CD4-positive, alpha-beta T cell (primary cell): ENCODE measurements at places on chromosomes 7 and 10.

GRCh38 chr7:150374472-150374871, 4.7 kb upstream of the ZNF775 start:
- DNase-seq: no peak

DNA sequence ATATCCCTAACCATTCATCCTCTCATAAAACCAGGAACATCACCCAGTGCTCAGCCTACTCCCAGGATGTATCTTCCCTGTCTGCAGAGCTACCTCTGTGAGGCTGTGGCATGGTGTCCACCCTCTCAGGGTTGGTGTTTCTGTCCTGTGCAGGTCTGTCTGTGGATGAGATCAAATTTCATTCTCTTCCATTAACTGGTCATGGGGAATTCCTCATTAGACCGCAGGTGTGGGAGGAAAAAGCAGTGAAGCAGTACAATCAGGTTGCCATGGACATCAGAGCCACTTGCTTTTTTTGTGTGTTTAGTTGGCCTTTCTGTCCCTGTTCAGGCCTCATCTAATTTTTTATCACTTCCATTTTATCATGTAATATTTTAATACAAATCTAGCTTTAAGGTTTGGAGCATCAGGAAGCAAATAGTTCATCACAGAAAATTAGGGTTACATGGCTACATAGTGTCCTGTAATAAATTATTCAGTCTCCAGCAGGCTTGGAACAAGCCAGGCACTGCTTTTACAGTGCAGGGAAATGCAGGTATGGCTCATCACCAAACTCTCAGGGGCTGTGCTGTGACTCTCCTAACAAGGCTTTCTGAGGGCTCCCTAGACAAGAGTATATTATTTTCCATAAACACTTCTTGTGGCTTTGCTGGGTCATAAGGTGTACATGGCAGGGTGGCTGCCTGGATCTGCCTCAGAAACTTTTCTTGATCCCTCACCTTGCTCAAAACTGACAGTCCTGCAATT, 594.9 kb upstream of the IGFBP3 start:
- DNase-seq: no peak

GRCh38 chr7:100692578-100692961, 1.5 kb downstream of the GIGYF1 start:
- no peak for DNase-seq

DNA sequence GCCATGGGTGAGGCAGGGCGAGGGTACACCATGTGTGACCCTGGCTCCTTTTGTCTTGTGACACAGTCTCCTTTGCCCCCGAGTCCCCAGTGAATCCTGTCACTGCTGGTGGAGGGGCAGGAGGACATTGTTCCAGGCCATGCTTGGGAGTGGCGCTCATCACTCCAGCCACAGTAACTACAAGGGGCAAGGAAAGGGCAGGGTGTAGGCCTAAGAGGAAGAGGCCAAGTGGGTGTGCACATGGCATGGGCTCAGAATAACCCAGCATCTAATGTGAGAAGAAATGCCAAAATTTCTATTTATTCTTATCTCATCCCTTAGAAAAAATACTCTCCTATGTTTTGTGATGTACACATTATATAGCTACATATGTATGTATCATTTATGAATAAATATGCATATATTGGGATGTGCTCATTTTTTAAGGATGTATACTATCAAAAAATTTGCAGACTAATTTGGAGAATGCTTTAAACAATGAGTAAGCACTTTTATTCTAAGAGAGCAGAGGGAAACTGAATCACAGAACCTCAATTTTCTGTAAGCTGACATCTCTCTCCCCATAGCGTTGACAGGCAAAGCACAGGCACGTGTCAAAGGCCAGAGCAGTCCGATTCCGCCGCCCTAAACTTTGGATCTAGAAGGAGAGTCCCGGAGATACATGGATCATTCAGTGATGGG, 36.9 kb downstream of the RNF32 start:
- no peak for DNase-seq

- DNase-seq: no peak
These were observed 24.1 kb downstream of the KAZALD1 start for GRCh38 chr10:101085846-101086245.

- DNase-seq: no peak
These were observed 20.5 kb downstream of the ASNS start for GRCh38 chr7:97851683-97852082.

GRCh38 chr7:2331707-2332106, 17.5 kb upstream of the SNX8 start:
- no peak for DNase-seq

DNA sequence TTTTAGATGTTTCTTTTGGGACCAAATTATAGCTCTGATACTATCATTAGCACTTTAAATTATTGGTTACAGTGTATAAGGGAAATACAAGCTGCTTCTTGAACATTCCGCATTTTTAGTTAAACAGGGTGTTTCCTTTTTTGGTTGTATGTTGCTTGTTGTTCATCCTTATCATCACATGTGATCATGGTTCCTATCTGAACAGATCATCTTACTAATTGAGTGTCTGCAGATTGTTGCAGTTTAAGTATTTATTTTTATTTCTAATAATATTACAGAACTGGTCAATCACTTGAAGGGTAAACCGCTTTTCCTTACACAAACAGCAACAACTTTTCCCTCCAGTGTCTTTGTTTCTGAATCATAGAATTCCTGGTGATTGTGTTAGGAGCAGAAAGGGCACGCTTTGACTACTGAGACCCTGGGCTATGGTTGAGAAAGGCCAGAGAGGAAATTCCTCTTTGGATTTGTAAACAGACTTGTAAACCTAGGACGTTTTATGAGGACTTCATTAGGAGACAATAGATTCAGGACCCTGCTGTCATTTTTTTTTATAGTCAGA, 37.2 kb downstream of the CHN2 start:
- DNase-seq: no peak

DNA sequence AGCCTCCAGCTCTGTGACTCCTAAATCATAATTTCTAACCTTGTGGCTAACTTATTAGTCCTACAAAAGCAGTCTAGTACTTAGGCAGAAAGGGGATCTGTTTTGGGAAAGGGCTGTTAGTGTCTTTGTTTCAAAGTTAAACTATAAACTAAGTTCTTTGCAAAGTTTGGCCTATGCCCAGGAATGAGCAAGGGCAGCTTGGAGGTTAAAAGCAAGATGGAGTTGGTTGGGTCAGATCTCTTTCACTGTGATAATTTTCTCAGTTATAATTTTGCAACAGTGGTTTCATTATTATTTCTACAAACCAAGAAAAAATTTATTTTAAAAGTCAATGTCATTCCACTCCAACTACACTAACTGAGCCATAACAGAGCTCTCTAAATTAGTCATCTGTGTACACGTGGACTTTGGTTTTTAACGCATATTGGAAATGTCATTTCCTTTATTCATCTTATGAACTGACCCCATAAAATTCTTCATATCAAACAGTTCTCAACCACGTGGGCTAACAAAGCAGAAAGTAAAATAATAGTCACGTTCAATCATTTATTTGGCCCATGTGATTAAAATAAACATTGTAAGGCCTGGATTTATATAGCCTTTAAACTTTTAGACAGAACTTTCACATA, 143.2 kb upstream of the C7orf33 start:
- no peak for DNase-seq

DNA sequence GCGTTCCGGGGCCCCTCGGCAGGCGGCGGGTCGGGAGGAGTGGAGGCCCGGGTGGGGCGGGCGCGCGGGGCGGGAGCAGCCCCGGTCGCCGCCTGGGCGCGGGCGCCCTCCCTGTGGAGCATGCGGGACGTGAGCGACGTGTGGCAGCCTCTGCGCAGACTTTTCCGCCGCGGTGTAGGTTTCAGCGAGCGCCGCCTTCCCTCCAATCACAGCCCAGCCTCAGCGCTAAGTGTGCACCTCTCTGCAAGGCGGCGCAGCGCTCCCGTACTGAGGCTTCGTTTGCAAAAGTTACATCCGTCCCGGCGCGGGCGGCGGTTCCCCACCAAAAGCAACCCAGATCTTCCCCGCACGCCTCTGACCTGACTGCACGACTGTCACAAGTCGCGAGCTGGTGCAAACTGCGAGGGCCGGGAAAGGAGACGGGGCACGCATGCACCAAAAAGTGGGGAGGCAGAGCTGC, 1.2 kb upstream of the PFKFB3 start:
- DNase-seq: peak; percentile 80

DNA sequence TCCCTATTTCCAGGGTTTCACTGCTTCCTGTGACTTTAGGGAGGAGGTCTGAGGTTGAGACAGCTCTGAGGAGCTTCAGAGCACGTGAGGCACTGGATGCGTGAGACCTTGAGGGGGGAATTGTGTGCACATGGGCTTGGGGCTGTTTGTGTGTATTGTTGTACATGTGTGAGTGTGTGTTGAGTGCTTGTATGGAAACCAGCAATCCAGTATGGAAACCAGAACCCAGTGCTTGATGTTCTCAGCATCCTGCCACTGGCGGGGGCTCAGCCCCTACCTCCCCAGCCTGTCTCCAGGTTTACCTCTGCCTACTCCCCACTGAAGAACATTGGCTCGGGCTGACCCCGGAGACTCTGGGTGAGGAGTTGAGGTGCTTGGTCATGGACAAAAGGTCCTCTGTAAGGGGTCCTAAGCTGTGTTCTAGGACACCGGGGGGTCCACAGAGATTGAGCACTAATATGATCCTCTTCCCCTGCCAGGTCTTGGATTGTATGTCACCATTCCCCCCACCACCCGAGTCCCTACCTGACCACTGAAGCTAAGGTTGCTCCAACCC, 20.8 kb downstream of the SFTPD start:
- no peak for DNase-seq

DNA sequence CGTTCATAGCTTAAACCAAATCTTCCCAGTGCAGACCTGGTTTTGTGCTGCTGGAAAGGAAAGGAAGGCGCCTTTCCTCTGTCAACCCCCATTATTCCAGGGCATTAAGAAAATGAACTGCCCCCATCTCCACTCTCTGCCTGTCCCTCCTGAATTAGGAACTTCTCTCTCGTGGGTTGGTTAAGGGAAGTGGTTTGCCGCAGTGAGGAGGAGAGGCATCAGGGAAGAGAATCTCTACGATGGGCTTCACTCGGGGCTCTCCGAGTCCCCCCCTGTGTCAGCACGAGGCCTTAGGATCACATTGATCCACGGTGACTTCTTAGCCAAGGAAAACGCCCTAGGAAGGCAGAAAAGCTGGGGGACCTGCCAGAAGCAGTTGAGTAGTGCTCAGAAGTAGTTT, 53.9 kb upstream of the LYZL2 start:
- no peak for DNase-seq

GRCh38 chr10:76937181-76937600, 700.4 kb downstream of the KCNMA1 start:
- no peak for DNase-seq

DNA sequence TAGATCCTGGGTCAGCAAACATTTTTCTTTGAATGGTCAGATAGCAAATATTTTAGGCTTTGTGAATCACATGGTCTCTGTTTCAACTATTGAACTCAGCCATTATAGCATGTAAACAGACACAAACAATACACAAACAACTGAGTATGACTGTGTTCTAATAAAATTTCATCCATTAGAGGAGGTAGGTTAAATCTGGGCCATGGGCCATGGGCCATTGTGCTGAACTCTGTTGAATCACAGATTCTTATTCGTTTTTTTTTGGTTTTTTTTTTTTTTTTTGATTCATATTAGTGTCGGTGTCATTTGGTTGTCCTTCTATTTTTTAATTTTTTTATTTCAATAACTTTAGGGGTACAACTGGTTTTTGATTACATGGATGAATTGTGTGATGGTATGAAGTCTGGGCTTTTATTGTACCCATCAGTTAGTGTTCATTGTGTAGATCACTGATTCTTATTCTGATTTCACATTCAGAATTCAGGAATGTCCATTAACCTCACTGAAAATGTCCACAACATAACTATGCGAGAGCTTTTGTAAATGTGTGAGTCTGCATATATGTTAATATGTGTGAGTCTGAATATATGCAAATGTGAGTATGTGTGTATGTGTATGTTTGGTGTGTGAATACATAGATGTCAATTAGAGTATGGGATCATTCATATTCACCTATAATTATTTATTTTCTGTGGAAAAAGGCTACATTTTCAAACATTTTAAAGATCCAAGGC, 443.7 kb upstream of the GRM3 start:
- DNase-seq: no peak

- DNase-seq: no peak
These were observed 63.3 kb upstream of the THSD7A start for GRCh38 chr7:11895337-11895736.

GRCh38 chr7:3425087-3425486, 124.0 kb downstream of the SDK1 start:
- DNase-seq: no peak

DNA sequence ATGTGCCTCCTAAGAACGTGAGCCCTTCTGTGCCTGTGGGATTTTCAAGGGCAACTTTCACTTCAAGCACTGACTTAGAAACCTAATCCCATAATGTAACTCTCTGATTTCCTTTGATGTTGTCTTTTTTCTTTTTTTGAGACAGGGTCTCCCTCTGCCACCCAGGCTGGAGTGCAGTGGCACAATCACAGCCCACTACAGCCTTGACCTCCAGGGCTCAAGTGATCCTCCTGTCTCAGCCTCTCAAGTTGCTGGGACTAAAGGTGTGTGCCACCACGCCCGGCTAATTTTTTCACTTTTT, 64.4 kb upstream of the GSDME start:
- no peak for DNase-seq

GRCh38 chr7:92723943-92724342, 112.4 kb downstream of the CDK6 start:
- DNase-seq: no peak

- DNase-seq: no peak
These were observed 100.8 kb downstream of the EBF3 start for GRCh38 chr10:129863201-129863663.

GRCh38 chr7:44375236-44375699, 49.9 kb upstream of the CAMK2B start:
- DNase-seq: no peak

DNA sequence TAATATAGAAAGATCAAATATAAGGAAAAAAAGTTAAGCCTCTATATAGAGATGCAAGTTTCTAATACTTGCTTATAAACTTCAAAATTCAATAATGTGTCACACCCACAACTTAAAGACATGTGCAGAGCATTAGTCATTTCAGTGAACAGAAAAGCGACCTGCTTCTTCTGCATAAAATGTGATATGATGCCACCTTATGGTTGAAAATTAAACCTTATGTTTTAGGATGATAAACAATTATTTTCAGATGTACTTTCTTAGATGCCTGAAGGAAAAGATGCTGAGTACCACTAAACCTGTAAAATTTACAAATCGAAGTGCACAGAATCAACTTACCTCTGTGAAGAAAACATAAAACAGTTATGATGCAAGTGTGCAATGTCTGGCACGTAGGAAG, 96.0 kb downstream of the MTERF1 start:
- no peak for DNase-seq

DNA sequence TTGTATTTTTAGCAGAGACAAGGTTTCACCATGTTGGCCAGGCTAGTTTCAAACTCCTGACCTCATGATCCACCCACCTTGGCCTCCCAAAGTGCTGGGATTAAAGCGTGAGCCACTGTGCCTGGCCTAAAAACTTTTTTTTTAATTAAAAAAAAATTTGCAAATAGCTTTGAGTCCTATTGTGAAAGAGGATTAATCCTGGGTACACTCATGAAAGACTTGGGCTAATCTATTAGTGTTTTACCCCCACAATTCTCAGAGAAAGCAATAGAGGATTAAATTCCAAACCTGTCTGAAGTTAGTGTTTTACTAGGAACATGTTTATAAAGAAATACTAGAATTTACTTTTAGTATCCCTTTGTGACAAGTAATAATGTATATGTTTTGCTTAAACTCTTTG, 76.9 kb upstream of the ITGB1 start:
- DNase-seq: no peak

- DNase-seq: no peak
These were observed 1239.6 kb upstream of the SORCS1 start for GRCh38 chr10:108404155-108404554.

GRCh38 chr7:27804139-27804538, 64.2 kb downstream of the TAX1BP1 start:
- DNase-seq: no peak
